ENCODE measurements at places on chromosomes 4 and X. TPM values are rescaled to one million over a fixed set of nuclear protein-coding genes. Genes with fewer than 3 reads are reported as not detected.

DNA sequence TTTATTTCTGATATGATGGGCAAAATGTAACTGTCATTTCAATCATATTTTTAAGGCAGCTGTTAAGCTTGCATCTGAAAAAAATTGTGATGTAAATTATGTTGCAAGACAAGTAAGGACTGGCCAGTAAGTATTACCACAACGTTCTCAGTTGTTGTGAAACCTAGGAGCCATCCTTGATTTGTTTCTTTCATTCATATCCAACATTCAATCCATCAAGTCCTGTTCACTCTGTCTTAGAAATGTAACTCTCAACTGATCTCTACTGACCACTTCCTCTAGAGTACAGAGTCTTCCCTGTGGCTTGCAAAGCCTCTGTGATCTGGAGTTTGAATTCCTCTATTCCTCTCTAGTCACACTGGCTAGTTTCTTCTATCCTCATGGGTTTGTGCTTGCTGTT lies 161.4 kb upstream of the MAD2L1 start:
- DNase-seq = no peak

DNA sequence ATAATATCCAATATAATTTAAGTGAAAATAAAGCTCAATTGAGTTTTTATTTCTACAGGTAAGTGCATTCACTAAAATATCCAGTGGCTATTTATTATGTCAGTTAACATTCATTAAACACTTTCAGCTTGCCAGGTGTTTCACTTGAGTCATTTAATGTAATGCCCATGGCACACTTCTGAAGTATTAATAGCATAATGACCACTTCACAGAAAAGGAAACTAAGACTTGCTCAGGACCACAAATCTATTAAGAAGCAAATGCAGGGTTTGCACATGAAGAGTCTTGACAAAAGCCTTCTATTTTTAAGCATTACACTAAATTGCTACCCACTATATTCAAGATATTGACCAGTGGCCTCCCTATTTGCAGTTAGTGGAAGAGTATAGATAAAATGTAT lies 612.7 kb downstream of the KCTD8 start:
- no peak for DNase-seq

DNA sequence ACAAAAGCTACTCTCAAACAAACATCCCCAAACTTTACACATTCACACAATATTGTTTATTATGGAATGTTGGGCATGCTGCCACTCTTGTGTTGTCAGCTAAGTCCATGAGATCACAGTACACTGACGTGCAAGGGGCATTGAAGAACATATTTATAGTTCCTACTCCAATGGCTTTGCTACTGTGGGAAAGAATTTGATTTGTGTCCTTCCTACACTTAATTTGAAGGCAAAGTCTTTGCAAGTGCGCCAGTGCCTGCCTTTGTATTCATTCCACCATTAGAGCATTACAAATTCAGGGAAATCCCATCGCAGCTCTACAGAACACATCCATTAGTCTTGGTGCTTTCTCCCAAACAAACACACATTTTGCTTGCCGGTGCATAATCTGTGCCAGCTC lies 45.4 kb upstream of the FTHL17 start:
- no peak for DNase-seq

DNA sequence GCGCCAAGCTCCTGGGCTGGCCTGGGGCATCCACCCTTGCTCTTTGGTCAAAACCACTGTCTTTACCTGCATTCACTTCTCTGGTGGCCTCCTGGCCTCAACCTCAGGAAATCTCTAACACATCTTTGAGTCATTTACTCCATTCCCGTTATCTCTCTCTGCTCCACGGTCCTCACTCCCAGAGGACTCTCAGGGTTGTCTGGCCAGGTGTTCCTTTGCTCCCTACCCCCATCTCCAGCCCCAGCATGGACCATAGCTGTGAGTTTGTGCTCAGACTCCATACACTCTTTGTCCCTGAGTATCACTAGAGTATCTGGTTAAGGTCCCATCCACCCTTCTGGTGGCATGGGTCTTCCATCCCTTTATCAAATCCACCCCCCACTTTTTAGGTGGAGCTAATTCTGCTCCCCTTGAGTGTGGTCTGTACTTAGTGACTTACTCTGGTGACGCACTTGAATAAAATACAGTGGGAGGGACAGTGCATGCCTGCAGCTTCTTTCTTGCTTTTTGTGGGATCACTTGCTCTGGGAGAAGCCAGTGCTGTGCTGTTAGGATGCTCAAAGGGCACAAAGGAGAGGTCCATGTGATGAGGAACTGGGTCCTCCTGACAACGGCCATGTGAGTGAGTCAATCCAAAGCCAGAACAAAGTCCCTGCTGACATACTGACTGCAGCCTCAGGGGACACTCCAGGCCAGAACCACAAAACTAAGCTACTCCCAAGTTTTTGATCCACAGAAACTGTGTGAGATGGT lies 44.3 kb downstream of the IGFBP7 start:
- DNase-seq = no peak

DNA sequence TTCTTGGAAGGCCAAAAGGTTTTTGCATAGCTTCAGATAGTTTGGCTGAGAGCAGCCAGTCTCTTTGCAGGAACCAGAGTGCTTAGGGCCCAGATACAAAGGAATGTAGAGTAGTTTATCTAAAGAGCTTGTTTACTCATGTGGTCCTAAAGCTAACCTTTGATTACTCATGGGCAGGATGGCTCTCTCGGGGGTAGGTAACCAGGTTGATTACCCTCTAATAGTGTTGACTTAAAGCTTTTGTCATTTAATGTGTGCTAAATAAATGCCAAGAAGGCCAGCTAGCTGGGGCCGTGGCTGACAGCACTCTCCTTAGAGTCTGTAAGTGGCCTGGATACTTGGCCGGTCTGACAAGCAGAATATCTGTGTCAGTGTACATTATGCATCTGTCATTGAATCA lies 69.7 kb upstream of the MAGEB16 start:
- peak; percentile 32 for DNase-seq

DNA sequence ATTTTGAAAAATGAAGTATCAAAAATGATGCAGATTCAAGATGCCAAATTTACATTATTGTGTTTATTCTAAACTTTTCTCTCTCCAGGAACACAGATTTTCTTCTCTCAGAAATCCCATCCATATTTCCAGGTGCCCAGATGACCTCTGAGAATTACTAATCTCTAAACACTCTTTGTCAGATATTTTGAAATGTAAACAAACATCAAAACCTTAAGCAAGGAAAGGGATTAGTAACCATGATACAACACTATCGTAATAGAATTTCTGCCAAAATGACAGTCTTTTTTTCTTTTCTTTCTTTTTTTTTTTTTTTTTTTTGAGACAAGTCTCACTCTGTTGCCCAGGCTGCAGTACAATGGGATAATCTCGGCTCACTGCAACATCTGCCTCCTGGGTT lies 76.7 kb downstream of the PDS5A start:
- DNase-seq = no peak

GRCh38 chrX:108442901-108443464 lies 3.3 kb downstream of the COL4A5 start:
- no peak for DNase-seq

Gene KLHL5
- total RNA-seq = 20.4 TPM

DNA sequence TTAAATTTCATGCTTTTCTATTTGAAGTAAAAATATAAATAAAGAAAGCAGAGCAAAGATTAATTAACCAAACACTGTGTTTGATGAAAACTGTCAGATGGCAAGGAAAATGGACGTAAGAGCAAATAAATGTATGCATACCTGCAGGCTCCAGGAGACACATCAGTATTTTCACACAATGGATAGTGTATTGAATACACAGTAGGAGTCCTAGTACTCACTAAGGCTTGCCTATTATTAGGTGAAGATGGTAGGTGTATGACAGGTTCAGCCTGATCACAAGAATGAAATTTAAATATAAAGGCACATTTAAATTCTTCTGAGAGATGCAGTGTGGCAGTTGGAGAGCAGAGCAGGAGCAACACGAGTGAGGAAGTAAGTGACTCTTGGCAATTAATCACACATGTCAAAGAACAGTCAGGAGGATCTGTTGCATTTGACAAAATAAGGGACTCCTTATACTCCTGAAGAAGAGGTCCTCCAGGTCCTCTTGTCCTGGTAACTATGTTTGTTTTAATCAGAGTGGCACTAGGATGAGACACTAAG lies 106.0 kb upstream of the NDST4 start:
- no peak for DNase-seq

Gene PLP1
- 60.7 TPM for total RNA-seq

GRCh38 chrX:110210417-110211139 lies 107.3 kb downstream of the AMMECR1 start:
- no peak for DNase-seq

- DNase-seq = no peak
These were observed 96.4 kb upstream of the C1GALT1C1 start for GRCh38 chrX:120726294-120726693.

DNA sequence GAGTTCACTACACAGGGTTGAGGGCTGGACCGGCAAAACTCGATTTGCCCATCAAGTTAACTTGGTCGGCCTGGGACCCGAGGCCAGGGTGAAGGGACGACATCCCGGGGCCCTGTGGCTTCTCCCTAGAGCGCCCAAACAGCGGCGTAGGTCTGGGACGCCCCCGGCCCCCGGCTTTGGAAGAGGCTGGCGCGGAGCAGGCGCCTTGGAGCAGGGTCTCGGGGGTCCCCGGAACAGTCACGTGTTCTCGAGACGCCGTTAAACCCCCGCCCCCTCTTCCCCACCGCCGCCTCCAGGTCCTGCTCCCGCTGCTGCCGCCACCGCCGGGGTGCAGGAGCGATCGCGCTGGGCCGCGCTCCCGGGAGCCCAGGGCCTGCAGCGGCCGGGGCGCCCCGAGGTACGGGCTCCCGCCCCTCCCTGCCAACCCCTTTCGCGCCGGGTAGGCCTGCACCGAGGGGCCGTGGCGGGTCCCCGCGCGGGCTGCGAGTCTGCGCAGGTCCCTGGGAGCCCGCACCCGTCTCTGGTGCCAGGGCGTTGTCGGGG lies at the start of gene NPY5R:
Gene NPY5R (plus strand): TSS at position 289 of the 543 bp plus-strand sequence. CDS start 6,382 bp downstream, outside the sequence.
- DNase-seq = peak; percentile 71

Gene RNF175
- total RNA-seq = 3.6 TPM

DNA sequence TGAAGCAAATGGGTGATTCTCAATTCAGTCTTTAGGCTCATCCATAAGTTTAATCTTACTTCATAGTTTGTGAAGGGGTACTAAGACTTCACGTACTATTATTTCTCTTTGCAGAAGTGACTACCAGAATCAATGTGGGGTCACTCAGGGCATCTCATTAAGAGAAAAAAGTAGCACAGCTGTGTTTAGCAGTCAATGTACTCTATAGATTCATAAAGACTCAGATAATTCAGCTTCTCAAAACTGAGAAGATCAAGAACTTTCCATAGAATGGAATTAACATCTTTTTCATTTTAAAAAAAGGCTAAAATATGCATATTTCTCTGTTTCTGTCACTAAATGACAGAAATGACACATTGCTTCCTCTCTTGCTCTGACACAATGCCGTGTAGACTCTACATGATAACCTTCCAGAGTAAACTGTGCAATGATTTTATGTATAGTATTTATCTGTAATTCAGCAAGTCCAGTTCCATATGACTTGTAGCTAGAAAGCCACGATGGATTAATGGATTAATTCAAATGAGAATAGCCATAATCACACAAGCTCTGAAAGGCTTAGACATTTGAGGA lies 20.3 kb upstream of the LSM6 start:
- DNase-seq = no peak

- no peak for DNase-seq
These were observed 653.6 kb upstream of the NR3C2 start for GRCh38 chr4:149095811-149096210.

GRCh38 chr4:27000820-27001219 lies 140.2 kb downstream of the STIM2 start:
- DNase-seq = no peak

GRCh38 chr4:83139514-83140156 lies 25.1 kb upstream of the PLAC8 start:
- no peak for DNase-seq

Gene EDA2R
- total RNA-seq = 0.80 TPM

GRCh38 chr4:77821775-77822174 lies 2.6 kb upstream of the CNOT6L start:
- DNase-seq = no peak

DNA sequence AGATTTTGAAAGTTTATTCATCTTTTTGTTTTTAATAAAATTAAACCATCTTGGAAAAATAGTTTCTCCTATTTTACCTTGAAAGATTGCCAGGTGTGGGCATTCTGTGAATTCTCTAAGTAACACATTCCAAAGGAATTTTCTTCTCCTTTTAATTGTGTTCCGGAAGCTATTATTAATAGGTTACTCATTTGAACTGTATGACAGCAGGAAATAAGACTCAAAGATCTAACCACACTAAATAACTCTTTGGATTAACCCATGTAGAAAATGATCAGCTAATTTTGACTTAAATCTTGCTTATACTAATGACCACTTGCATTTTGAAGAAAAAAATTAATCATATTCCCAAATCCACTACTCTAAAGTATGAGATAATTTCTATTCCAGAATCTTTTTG lies 17.6 kb upstream of the CCNI start:
- DNase-seq = no peak

Gene MAGEB17
- 0.21 TPM for total RNA-seq

Gene CT45A3
- total RNA-seq = not detected

DNA sequence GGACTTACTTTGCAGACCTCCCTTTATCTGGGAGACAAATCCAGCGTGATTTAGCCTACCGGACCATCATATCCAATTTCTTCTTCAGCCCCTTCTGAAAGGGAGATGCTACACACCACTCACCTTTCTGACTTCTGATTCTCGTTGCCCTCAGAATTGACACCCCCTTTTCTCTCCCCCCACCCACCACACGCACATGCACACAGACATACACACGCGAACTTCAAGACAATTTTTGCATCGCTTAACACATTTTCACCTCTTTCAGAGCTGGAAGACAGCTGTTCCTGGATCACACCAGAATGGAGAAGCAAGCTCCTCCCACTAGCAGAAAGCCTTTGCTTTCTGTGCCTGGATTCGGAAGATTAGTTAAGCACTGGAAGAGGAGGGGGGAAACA lies 1.0 kb upstream of the SNCA start:
- peak; percentile 30 for DNase-seq

DNA sequence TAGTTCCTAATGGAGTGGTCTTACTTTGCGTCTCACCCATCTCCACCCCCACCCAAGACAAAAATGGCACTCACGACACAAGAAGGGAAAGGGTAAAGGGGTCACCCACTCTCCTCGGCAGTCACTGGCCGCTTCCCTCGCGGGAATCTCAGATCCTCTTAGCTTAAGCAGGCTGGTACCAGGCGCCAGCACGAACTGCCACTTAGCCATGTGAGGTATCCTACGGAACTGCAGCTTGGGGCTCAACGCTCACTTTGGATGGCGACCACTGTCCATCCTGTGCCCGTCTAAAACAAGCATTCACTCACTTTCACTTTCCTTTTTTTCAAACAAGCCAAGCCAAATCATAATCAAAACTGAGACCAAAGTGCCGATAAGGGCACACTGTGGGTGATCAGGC lies 14.6 kb upstream of the MAGIX start:
- no peak for DNase-seq

GRCh38 chr4:8260656-8261111 lies 8.9 kb upstream of the HTRA3 start:
- no peak for DNase-seq

DNA sequence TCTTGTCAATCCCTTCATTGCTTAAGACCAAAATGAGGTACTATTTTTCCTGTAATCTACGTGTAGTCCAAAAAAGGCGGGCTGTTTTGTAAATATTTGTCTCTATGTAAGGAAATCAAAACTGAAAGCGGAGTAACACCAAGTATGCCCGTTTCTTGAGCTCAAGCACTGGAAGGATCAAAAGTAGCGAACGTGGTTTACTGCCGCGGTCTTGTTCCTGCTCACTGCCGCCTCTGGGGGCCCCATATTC lies 71.5 kb downstream of the AFF1 start:
- DNase-seq = no peak

Gene AASDH
- total RNA-seq = 16.5 TPM

GRCh38 chrX:44010626-44011025 lies 37.4 kb upstream of the NDP start:
- no peak for DNase-seq

Gene NSUN7
- 26.5 TPM for total RNA-seq

Gene VSIG4
- not detected for total RNA-seq

Measured in H7 (cell line).